ENCODE measurements at places on chromosomes 13 and 19.
A peak's percentile ranks its signal among the peaks of the same experiment; 100 is the strongest.

DNA sequence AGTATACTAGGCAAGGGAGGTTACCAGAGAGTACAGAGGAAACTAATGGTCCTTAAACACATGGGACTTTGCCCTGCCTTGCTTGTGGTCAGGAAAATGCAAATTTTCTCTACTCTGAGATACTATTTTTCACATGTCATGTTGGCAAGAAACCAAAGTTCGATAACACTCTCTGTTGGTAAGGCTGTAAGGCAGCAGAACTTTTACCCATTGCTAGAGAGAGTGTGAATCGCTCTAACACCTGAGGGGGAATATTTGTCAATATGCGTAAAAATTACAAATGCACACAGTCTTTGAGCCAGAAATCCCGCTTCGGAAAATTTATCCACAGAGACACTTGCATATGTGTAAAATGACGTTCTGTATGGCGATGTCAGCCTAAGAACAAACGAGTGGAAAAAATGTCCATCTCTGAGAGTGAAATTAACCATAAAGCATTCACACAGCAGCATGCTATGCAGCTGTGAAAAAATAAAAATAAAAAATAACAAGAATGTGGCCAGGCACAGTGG, 9.5 kb upstream of the RFX1 start:
- DNase-seq: no peak

DNA sequence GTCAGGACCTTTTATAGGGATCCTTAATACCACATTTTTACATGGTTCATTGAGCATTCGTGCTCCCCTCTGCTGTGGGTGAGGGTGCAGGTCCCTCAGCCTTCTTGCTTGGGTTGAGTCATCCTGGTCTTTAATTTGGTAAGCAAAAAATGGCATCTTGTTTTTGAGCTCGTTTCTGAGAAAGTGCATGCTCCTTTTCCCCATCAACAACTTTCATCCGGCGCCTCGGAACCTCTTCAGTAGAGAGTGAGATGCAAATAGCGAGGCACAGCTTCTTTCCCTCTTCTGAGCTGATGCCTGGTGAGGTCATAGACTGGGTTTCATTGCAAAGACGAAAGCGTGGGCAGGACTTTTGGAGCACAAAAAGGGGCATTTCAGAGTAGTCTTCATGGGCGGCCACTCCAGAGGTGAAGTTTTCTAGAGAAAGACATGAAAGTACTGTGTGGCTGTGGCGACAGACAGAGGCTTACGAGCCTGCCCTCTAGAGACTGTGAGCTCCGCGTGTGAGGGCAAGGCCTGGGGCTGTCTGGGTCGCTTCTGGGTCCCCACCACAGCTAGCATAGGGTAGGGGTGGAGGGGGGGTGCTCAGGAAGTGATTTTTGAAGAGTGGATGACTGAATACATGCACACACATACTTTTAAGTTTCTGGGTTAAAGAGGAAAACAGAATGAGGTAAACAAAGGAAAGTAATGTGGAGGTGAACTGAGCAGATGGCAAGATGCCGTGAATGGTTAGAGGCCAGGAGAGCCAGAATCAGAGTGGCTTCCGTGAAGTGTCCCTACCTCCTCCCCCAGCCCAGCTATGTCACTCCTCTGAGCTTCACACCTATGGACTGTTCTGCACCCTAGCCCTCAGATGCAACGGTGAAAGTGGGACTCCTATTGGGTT, 44.3 kb downstream of the BBC3 start:
- DNase-seq: no peak

GRCh38 chr19:14576363-14576762, 4.5 kb upstream of the NDUFB7 start:
- DNase-seq: no peak

DNA sequence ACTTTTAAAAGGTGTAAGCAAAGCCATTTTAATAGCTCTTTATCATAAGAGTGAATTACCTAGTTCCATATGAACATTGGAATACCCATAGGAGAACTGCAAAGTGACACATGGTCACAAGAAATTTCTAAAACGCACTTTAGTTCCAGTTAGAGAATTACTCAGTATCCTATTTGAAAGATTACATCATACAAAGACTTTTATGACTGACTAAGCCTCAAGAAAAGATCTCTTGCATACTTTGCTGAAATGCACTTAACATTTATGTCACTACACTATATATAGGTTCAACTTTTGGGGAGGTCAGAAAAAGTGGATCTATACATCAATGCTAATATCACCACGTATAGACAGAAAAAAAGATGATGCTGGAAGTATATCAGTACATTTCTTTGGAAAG, 7.1 kb downstream of the PCDH9 start:
- peak; percentile 64 for DNase-seq

DNA sequence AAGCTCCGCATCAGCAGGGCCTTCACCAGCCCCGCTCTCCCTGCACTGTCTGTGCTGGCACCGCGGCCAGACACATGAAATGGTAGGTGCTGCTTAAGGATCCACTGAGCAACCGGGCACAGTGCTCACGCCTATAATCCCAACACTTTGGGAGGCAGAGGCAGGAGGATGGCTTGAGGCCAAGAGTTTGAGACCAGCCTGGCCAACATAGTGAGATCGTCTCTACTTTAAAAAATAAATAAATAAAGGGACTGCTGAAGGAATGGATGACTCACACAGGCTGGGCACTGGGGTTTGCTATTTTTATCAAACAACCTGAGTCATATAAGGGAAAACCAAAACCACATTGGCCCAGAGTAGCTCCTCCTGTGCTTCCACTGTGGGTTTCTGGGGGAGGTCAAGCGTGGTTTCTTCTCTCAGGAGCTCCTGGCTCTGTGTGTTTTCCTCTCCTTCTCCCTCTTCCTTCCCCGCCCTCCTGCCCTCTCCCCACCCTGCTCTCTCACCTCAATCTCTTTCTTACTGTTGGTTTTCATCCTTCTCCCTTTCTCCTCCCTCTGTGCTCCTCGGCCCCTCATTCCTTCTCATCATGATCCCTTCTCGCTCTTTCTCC, 21.3 kb downstream of the VRK3 start:
- peak; percentile 36 for DNase-seq

DNA sequence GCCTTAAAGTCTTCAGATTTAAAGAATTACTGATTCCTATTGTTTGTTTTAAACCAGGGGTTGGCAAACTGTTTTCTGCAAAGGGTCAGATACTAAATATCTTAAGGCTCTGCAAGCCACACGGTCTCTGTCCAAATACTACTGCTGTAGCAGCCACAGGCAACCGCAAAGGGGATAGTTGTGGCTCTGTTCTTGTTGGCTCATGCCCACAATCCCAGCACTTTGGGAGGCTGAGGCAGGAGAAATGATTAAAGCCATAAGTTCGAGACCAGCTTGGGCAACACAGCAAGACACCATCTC, 22.4 kb downstream of the RANBP3 start:
- DNase-seq: no peak

GRCh38 chr19:13952931-13953531, 722 bp downstream of the DCAF15 start:
- DNase-seq: peak; percentile 35

DNA sequence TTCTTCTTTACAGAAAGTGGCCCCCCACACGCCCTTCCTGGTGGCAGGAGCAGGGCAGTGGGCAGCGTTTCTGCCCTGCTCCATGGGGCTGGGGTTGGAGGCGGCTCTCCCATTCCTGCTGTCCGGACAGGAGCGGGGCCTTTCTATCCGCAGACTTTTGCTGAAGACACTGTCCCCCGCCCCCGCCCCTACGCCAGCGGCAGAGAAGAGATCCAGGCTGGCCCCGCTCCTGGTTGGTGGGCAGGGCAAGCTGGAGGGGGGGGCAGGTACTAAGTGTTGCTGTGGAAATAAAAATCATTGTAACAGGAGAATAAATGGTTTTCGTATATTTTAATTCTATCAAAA, 81.7 kb downstream of the ZNF429 start:
- DNase-seq: no peak

DNA sequence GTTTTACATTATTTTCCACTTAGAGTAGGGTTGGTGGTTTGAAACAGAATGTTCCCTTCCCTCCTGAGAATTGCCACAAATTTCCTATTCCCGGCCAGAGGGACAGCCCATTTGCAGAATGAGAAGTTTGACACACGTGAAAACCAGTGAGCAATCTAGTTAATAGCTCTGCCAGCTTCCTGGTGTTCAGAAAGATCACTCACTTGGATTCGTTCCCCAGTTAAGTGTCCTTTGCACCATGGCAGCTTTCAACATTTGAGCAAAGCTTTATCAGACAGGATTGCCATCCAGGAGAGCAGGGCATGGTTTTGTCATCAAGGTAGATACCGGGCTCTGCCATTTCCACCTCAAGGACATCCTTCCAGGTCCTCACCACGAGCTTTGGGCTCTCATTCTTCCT, 28.2 kb downstream of the RASL11A start:
- DNase-seq: no peak

Data from inflammatory macrophage treated with lipopolysaccharide for 1 hour (primary cell).